Endothelial cell of umbilical vein (primary cell): ENCODE measurements at places on chromosomes 5 and 9. TPM values are rescaled to one million over a fixed set of nuclear protein-coding genes. Genes with fewer than 3 reads are reported as not detected.

ASPN gene
- total RNA-seq, result not detected in 2 replicates

DNA sequence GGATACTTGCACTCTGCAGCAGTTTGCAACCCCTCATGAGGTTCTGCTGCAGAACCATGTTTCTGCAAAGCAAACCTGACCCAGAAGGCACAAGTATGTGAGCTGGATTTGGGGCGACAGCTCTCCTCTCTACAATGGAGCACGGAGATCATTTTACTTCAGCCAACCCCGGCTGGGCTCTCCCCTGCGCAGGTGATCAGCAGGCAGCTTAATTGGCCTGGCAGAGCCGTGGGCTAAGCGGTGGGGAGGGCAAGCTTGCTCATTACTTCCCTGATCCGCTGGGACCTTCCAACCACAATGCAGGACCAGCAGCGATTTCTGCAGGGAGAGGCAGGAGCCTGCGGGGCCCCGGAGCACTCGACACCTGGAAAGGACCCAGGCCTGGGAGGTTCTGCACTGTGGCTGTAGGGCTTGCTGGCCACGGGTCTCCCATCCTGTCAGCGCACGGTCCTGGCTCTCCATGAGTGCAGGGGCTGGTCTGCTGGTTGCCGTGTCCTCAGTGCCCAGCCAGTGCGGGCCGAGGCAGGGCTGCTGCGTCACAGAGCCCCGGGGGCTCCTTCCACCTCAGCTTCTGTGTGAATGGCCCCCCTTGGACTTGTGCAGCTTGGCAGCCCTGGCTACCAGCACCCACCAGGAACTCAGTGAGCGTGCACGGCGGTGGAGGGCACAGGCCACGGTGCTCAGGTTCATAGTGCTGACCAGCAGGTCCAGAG, 51.8 kb upstream of the RAPGEF1 start:
- no peaks in the 10 kb centered on the region for H3K27me3 ChIP-seq
- H3K4me1 ChIP-seq, result no peaks in the 10 kb centered on the region
- no peaks in the 10 kb centered on the region for H3K36me3 ChIP-seq
- no peak overlapping the region for H3K4me3 ChIP-seq

- peaks cover 3% of the 10 kb centered on the region for H3K36me3 ChIP-seq
- no peak for DNase-seq
- no peaks in the 10 kb centered on the region for H3K27me3 ChIP-seq
Measured at GRCh38 chr9:136858452-136858843, 6.3 kb downstream of the MAMDC4 start.

ALDH1A1 gene
- total RNA-seq, result 220 and 287 TPM in 2 replicates

SLF1 gene
- total RNA-seq, result 6.4 and 8.5 TPM in 2 replicates

C9orf153 gene
- total RNA-seq, result 0.66 TPM in 1 of 2 replicates, not detected in the other

GRCh38 chr5:177234841-177235240, 68.7 kb downstream of the RAB24 start:
- no peaks in the 10 kb centered on the region for H3K27me3 ChIP-seq
- H3K4me1 ChIP-seq, result no peaks in the 10 kb centered on the region
- H3K27ac ChIP-seq, result no peak overlapping the region
- no peak overlapping the region for H3K4me3 ChIP-seq

DPYSL3 gene
- total RNA-seq, result 142 and 146 TPM in 2 replicates

DNA sequence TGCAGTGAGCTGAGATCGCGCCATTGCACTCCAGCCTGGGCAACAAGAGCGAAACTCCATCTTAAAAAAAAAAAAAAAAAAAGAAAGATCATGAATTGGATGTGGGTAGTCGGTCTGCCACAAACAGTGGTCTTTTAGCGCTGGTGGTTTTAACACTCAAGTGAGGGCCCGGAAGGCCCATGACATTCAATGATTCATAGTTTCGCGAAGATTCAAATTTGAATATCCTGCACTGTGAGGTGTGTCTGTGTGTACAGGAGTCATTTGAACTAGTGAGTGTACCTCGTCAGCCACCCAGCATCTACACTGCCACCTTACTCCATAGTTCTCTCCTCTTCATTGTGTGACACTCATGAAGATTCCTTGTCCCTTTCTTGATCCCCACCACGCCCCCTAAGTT, 41.3 kb downstream of the CFAP77 start:
- no peak overlapping the region for H3K27ac ChIP-seq
- H3K36me3 ChIP-seq, result no peaks in the 10 kb centered on the region
- H3K4me1 ChIP-seq, result no peaks in the 10 kb centered on the region
- no peak for DNase-seq
- peaks cover 8% of the 10 kb centered on the region for H3K27me3 ChIP-seq
- no peak overlapping the region for H3K4me3 ChIP-seq

DNA sequence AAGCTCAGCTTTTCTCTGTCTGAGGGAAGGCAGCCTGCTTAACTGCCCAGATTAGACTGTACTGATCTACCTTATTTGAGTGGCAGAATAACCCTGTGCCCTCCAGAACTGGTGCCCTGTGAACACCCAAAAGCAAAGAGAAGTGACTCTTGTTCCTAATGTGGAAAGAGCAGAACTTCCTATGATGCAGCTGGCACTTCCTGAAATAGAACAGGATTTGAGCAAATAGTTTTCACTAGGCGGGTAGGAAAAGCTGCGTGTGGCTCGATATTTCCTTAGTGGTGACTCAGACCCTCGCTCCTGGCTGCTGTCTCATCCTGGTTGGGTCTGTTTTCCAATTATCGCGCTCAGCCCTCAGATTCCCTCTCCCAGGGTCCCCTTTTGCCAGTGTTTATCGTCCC, 89.9 kb downstream of the SH3TC2 start:
- no peaks in the 10 kb centered on the region for H3K36me3 ChIP-seq
- H3K27ac ChIP-seq, result peak overlapping the region; percentile 99
- no peak overlapping the region for H3K4me3 ChIP-seq
- peaks cover 46% of the 10 kb centered on the region for H3K4me1 ChIP-seq
- H3K27me3 ChIP-seq, result no peaks in the 10 kb centered on the region
- peak; percentile 92 for DNase-seq

GRCh38 chr5:1203968-1204692, 2.7 kb downstream of the SLC6A19 start:
- H3K36me3 ChIP-seq, result no peaks in the 10 kb centered on the region
- DNase-seq, result no peak
- no peak overlapping the region for H3K27ac ChIP-seq
- no peaks in the 10 kb centered on the region for H3K27me3 ChIP-seq
- no peak overlapping the region for H3K4me3 ChIP-seq

MLANA gene
- total RNA-seq, result not detected in 2 replicates

GRCh38 chr5:158820891-158821290, 278.8 kb downstream of the EBF1 start:
- H3K4me3 ChIP-seq, result no peak overlapping the region
- no peak overlapping the region for H3K27ac ChIP-seq
- H3K27me3 ChIP-seq, result no peaks in the 10 kb centered on the region
- no peaks in the 10 kb centered on the region for H3K4me1 ChIP-seq
- no peaks in the 10 kb centered on the region for H3K36me3 ChIP-seq
- DNase-seq, result no peak

DNA sequence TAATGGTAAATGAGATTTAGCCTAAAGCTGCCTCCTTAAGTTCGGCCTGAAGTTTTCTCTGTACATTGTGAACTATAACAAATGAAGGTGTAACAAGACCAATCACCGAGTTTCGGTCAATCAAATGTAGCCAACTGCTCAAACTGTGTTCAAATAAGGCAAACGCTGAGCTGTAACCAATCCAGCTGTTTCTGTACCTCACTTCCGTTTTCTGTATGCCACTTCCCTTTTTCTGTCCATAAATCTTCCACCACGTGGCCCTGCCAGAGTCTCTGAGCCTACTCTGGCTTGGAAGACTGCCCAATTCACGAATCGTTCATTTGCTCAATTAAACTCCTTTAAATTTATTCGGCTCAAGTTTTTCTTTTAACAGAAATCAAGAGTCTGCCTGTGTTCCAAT, 193.5 kb upstream of the KLF9 start:
- no peaks in the 10 kb centered on the region for H3K36me3 ChIP-seq
- H3K4me1 ChIP-seq, result no peaks in the 10 kb centered on the region
- H3K4me3 ChIP-seq, result no peak overlapping the region
- no peak for DNase-seq
